Natural killer cell (primary cell): ENCODE measurements at places on chromosomes 12 and 14.

DNA sequence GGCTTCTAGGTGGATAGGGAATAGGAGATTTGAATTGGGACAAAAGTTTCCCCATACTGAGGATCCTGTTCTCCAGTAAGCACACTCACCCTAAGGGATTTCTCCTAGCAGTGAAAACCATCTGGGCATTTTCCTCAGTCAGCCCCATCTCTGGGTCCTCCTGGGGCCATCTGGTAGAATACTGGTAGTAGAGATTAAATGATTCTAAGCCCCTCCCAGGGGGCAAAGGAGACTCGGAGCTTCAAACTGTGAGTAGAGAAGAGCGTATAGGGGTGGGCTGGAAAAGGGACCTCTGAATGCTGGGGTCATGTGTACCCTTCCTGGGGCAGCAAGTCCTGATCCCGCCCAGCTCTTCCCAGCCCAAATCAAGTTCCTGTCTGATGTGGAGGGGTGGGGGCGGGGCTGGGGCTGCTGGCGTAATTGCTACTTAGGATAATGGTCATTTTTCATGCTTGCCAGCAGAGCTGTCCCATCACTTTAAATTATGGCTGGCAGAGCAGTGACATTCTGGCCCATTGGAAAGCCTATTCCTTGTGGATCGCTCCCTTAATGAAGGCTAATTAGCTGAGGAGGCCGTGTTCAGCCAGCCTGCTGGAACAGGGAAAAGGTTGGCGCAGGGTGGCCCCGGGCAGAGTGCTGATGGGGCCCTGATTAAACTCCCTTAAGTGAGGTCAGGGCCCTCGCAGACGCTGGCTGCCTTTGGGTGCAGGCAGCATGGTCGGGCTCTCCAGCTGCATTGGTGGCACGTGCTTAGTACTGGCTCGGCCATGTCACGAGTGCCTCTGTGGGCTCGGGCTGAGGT lies 127.8 kb downstream of the TSPAN9 start:
- DNase-seq: no peak

GRCh38 chr12:48979602-48980388 lies 1.7 kb downstream of the WNT1 start:
- DNase-seq: peak; percentile 80

DNA sequence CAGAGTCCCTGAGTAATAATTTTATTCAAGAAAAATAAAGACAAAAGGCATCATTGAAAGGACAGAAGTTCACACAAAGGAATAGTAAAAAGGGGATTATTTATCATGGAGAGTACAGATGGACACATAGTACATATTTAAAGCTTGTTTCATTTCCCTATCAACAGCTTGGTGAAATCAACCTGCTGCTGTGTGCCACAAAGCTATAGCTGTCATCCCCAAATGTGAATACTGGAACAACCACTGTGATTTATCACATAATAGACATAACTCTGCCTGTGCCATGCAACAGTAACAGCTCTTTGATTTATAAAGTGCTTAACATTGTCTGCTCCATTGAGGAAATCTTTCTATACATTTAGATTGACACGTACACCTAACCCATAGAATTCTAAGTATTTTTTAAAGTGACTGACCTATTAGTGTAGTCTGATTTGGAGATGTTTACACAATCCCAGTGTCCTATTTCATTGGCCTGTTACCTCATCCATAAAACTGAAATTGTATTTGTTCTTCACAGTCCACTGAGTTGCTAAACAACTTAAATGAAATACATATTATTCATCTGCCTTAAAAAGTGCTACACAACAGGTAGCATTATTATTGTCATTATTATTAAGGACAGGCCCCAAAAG lies 3.3 kb downstream of the NEMF start:
- DNase-seq: no peak

DNA sequence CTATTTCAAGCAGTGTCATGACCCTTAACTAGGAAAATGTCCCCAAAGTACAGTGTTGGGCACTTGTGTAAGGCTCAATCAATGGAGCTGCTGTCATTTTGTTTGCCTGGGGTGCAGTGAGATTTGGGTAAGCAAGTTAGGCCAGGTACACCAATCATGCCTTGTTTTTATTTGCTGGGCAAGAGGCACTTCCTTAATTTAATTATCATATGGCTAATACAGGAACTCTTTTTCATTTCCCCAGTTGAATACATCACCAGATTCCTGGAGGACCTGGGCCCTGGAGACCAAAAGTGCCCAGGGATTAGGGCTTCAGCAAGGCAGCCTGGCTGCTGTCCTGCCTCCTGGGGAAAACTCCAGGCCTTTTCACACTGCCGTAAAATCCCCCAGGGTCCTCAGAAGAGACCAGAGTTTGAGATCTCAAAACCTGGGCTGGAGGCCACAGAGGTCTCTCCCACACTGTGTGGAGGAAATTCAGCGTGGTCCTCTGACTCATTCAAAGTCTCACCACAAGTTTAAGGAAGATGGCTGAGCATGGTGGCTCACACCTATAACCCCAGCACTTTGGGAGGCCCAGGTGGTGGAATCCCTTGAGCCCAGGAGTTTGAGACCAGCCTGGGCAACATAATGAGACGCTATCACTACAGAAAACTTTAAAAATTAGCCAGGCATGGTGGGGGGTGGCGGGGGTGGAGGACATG lies 28.4 kb upstream of the FOXN3 start:
- DNase-seq: peak; percentile 30

- no peak for DNase-seq
Observed at GRCh38 chr12:67208281-67209067, 60.7 kb upstream of the CAND1 start.
